CD4-positive, alpha-beta T cell treated with Interleukin-6 at 100 ng/mL for 8 hours (primary cell): ENCODE measurements at places on chromosomes 3 and 15.

- peak; percentile 57 for DNase-seq
Measured at GRCh38 chr15:63601026-63601703, 4.0 kb downstream of the FBXL22 start.

- no peak for DNase-seq
Measured at GRCh38 chr3:29705906-29706844, 425.3 kb downstream of the RBMS3 start.

GRCh38 chr3:23949784-23950183, 4.7 kb downstream of the NR1D2 start:
- DNase-seq = no peak

DNA sequence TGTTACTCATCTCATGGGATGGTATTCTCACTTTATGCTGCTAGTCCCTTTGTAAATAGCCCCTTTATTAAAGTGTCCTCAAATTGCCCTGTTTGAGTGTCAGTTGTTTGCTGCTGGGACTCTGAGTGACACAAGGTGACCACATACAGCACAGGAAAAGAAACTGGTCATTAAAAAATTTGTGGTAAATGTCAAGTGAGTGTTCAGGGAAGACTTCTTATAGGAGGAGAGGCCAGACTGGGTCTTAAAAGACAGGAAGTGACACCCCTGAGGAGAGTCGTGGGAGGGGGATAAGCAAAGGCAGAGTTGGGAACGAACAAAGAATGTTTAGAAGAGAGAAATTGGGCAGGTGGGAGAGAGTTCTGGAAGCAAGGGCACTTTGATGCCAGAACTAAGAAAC, 35.2 kb downstream of the CCR3 start:
- DNase-seq = no peak

GRCh38 chr3:30618526-30618925, 12.1 kb downstream of the TGFBR2 start:
- DNase-seq = no peak

DNA sequence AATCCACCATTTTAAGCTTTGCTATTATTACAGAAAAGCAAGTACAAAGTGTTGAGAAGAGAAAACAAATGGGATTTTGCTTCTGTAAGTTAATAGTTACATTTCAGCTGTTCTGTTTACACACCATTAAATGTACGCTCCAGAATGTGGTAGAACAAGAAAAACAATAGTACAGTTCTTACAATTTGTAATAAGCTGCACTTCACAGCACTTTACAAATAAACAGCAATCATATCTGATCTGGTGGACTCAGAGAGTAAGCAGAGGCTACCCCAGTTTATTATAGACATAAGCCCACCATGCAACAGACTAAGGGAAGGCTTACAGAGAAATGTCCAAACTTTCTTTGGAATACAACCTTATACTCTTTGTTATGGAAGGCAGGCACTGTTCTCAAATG, 126.4 kb downstream of the OXSM start:
- DNase-seq = no peak

- no peak for DNase-seq
Measured at GRCh38 chr15:64480891-64481290, 20.5 kb downstream of the ZNF609 start.

GRCh38 chr15:29968895-29969561, 113.7 kb upstream of the GOLGA8J start:
- no peak for DNase-seq

- no peak for DNase-seq
Measured at GRCh38 chr15:42621996-42622925, 46.9 kb downstream of the STARD9 start.

DNA sequence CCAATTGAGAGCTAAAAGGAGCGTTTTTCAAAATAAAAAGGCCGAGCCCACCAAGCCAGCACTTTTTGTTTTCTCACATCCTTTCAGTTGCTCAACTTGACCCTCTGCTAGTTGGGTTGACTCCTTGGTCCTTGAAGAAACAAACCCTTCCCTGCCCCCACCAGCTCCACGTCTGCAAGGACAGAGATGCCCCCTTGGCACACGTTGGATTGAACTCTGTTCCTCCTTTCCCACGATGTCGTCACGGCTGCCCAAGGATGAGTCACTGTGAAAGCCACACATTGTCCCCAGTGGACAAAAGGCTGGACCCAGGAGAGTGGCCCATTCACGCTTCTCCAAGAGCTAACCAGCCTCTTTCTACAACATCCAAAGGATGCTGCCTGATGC, 43.0 kb upstream of the SPATA12 start:
- no peak for DNase-seq

DNA sequence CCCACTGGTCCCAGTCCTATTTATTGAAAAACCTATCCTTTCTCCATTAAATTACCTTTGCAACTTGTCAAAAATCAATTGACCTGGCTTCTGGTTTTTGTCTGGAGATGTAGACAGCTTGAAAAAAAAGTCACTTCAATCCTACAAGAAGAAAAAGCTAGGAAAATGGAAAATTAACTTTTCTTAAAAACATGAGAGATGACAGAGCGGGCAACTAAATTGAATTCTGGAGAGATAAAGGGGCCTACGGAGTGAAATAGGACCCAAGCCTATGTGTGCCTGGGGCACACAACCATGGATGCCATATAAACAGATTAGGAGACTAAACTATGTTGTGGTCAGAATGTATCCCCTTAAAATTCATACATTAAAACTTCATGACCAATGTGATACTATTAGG, 363.3 kb upstream of the SLCO3A1 start:
- DNase-seq = no peak

DNA sequence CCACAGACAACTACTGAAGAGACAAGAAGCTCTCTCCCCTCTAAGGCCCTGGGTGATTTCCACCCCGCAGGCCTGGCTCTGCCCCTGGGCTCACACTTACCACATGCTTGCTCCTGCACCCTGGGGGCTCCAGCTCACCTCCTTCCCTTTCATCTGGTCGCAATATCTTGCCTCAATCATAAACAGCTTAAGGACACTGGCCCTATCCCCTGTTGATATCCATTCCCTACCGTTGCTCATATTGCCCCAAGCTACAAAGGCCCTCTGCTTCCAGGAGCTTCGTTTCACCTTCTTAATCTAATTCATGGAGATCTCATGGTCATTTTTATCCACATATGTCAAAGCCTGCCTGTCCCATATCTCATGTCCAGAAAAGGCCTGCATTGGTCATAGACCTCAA, 46.0 kb upstream of the TSEN2 start:
- no peak for DNase-seq

DNA sequence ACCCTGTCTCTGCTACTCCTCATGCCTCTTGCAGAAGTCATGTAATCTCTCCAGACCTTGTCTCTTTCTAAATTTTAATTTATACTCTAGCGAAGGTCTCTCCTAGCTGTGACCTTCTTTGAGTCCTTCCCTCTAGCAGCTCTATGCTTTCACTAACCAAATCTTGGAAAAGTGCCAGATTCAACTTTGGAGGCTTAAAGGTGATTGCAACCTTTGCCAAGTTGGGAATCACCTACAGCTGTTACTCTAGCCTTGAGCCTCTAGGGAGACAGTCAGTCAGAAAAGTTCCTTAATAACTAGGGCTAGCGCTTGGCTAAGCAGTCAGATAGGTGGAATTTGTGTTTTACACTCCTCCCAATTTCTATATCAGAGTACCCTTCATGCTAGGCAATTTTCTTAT, 46.1 kb upstream of the ABI3BP start:
- DNase-seq = no peak

DNA sequence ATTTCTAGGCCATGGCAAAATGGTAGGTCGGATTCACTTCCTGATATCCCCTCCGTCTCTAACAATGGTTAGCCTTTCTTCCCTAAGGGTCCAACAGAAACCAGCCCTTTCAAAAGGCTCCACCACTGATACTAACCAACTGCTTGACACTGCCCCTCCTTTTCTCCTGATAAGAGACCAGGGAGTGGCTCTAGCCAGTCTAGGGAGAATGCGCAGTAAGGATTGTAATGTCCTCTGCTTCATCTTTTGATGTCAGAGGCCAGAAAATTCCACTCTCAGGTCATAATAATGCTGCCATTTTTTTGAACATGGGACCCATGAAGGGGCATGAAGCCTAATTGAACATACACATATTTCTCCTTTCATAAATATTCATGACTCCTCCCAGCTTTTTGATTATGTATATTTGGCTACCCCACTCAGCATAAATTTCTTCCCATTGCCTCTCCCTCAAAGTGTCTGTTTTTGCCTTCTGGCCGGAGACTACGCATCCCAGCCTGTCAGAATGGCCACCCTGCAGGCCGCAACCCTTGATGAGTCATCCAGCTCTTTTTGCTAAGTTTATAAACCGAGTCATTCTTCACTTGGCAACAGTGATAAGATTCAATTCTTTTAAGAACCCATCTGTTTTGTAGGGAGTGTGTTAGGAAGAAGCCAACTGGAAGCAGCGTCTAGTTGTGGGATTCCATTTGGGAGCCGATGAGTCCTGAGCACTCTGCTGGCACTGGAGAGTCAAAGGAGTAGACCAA, 189.0 kb upstream of the MCTP2 start:
- no peak for DNase-seq

- no peak for DNase-seq
Measured at GRCh38 chr3:52827866-52828376, 2.6 kb downstream of the ITIH4 start.

DNA sequence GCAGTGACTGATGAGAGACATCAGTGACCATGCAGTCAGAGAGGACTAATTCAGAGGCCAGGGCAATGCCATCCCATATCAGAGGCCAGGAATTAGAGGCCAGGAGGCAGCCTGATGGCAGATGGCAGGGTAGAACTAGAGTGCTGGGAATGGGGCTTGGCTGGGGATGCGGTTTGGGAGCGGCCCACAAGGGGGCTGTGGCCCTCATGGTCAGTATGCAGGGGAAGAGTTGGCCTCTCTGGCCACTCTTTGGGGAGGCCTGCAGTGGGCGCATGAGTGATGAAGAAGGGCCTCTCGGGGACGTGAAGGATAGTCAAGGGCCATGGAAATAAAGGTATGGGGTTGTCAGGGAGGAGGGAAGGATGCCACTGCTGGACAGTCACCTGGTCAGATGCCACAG, 101.7 kb downstream of the EEFSEC start:
- DNase-seq = no peak

DNA sequence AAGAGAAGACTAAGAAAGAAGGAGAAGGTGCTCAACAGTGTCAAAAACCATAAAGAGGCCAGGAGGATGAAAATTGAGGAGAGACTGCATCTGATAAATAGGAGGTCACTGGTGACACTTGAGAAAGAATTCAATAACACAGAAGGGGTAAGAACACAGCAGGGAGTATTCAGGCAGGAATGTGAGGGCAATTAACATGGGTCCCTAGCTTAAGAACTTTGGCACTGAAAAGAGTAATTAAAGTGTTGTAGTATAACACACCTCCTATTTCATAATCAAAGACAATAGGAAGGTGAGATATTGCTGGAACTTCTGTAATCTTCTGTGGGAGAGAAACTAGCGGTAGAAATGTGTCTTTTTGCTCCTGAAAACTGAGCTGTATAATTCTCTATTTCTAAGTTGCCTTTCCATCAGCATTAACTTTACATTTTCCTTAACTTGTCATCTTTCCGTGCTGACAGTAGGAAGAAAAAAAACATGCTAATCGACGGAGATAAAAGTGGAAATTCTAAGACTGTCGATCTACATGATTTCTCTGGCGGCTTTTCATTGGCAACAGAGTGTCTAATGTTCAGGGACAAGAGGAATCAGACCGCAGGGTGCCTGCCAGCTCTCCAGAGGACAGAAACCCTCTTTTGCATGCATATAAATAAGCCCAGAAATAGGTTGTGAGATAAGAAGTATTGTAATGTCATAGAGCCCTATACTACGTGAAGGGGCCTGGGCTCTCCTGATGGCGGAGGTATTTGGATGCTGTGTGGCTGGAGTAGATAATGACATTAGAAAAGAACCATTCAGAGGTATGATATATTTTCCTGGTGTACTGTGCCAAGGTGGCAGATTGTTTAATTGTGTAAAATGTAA, 147.9 kb upstream of the GAP43 start:
- DNase-seq = no peak

- no peak for DNase-seq
Measured at GRCh38 chr15:57343048-57343447, 33.3 kb upstream of the CGNL1 start.

DNA sequence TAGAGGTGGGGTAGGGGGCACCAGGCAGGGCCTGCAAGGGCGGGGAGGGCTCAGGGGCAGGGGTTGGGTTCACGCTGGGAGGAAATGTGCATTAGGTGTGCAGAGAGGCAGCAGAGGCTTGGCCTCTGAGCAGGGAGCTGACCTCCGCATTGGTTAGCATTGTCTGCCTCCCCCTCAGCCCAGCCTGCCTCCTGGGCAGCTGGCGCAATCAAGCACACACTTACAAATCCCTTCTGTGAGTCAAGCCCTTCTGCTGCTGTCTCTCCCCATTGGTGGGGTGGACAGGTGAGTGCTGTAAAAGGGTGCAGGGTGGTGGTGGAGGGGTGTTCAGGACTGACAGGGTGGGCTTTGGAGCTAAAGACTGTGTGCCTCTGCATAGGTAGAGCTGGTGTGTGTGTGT, 9.3 kb downstream of the LOXL1 start:
- no peak for DNase-seq

- DNase-seq = no peak
Measured at GRCh38 chr3:122940628-122941086, 86.9 kb downstream of the SEMA5B start.

DNA sequence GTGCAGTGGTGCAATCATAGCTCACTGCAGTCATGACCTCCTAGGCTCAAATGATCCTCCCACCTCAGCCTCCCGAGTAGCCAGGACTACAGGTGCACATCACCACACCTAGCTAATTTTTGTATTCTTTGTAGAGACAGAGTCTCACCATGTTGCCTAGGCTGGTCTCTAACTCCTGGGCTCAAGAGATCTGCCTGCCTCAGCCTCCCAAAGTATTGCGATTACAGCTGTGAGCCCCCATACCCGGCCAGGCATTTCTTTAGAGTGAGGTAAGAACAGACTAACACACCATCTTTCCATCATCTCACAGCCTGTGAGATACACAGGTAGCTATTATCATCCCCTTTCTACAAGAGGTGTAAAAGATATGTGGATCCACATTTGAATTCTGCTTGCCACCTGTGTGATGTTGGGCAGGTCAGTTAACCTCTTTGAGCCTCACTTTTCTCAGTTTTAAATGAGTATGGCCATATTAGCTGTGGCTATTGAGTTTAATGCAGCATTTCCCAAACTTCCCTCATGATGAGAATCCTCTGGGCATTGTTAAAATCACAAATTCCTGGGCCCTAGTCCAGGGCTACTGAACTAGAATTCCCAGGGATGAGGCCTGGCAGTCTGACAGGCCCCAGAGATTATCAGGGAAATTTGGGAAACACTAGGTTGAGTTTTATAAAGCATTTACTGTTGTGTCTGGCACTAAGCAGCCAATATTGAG, 46.0 kb downstream of the ANP32A start:
- no peak for DNase-seq
